ENCODE measurements at places on chromosomes 1 and 21.

DNA sequence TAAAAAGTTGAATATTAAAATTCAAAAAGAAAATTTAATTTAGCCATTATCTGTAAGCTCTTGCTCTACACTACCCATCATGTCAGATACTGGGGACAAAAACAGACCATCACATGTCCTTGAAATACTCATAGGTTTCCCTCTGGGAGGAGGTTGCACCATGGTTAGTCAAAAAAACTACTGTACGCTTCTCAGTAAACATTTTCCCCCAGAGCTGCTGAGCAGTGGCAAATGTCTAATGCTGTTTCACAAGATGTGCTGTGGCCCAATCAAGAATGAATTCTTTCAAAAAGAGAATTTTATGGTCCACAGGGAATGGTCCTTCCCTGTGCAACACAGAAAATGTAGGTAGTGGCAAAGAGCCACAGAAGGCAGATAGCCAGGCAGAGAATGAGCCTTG is 6.1 kb downstream of the SLC25A24 start:
- no peak for DNase-seq

- DNase-seq, result no peak
Observed at GRCh38 chr21:15247613-15248012, 182.8 kb upstream of the NRIP1 start.

DNA sequence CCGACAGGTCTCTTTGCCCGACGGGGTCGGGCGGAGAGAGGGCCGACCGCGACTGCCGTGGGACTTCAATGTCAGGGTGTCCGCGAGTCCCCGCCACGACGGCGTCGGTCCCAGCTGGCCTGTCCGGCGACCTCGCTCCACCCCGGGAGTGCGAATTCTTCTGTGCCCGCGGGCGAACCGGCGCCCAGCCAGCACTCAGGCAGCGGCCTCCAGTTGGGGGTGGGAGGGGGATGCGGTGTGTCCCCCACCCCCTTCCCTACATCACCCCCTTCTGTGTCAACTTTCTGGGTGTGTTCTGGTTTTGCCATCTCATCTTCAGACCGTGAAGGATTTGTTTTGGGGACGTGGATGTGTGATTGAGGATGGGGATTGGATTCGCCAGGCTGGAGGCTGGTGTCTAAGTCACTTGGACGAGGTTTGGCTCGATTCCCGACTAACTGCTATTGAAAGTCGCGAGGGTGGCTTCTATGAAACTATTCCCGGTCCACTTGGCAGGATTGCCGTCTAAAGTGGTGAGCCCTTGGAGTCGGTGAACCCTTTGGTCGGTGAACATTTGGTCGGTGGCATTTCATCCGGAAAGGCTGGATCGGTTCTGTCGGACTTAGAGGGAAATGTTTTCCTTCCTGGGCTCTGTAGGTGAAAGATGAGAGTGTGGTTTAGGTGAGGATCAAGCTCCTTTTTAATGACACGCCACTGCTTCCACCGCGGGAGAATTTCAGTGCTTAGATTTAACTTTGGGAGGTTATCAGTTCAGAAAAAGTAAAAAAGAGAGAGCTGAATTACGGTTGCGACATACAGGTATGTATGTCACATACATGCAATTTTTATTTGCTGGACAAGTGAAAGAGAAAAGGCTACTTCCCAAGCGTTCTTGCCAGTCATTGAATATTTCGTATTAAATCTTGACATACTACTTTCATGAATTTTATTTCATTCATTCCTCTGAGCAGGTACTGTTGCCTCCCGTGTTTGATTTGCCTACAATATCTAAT is 771 bp downstream of the ABCD3 start:
- DNase-seq, result peak; percentile 13

DNA sequence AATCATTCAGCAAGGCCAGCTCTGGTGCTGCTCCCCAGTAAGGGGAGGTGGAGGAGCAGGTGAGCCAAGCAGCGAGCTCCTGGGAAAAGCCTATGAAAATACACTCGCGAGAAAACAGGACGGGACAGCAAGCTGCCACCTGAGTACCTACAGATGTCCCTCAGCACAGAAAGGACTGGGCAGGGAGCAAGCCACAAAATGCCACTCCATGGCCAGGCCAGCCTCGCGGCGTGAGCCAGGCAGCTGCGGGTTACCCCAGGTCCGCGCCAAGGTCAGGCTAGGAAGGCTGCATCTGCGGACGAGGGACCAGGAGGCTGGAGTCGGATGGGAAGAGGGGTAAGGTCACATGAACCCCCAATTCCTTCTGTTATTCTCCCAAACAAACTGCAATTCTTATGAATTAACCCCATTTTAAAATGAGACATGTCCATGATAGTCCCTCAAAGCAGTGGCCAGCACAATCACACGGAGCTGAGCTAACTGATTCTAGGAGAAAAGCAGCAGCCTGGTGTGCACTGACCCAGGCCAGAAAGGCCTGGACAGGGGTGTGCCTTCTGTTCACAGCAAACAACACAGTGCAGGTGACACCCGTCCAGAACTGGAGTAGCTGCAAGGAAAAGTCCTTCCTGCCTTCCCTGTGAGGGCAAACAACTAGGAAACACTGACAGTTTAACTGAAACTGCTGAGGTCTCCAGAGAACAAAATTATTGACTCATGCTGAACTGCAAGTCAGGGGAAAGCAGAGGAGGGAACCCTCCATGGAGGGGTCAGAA is 26.5 kb downstream of the PARP1 start:
- DNase-seq, result no peak

DNA sequence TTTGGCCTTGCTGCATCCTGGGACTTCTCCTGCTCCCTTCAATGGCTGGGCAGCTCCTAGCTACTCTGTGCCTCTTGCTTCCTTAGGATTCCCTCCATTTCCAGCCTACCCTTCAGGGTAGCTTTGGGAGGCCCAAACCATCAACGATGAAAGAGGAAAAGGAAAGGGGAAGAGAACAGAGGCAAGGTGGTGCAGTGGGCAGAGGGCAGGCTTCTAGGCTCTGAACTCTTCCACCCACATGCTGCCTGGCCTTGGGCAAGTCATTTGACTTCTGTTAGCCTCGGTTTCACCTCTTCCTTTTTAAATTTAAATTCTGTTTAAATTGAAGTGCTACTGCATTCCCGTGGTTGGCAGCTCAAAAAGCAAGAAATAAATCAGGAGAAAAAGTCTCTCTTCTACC is 5.7 kb upstream of the PPM1J start:
- DNase-seq, result no peak

DNA sequence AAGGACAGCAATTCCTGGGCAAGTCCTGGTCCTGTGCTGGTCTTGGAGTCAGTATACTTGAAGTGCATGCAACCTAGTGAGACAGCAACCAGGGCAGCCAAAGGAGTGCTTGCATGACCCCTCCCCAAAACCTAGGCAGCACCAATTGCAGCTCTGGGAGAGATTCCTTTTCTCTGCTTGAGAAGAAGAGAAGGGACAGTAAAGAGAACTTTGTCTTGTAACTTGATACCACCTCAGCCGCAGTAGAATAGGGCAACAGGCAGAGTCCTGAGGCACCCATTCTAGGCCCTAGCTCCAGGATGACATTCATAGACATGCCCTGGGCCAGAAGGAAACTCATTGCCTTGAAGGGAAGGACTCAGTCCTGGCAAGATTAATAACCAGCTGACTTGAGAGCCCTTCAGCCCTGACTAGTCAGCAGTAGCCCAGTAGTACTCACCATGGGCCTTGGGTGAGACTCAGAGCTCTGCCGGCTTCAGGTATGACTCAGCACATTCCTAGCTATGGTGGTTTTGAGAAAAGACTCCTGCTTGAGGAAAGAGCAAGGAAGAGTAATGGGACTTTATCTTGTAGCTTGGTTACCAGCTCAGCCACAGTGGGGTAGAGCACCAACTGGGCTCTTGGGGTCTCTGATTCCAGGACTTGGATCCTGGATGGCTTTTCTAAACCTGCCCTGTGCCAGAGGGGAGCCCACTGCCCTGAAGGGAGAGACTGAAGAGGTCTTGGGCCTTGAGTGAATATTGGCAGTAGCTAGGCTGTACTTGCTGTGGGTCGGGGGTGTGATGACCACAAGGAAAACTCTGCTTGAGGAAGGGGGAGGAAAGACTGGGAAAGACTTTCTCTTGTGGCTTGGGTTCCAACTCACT is 51.7 kb upstream of the ACADM start:
- no peak for DNase-seq

GRCh38 chr1:109578947-109579443 is 30.6 kb downstream of the GNAI3 start:
- DNase-seq, result no peak

DNA sequence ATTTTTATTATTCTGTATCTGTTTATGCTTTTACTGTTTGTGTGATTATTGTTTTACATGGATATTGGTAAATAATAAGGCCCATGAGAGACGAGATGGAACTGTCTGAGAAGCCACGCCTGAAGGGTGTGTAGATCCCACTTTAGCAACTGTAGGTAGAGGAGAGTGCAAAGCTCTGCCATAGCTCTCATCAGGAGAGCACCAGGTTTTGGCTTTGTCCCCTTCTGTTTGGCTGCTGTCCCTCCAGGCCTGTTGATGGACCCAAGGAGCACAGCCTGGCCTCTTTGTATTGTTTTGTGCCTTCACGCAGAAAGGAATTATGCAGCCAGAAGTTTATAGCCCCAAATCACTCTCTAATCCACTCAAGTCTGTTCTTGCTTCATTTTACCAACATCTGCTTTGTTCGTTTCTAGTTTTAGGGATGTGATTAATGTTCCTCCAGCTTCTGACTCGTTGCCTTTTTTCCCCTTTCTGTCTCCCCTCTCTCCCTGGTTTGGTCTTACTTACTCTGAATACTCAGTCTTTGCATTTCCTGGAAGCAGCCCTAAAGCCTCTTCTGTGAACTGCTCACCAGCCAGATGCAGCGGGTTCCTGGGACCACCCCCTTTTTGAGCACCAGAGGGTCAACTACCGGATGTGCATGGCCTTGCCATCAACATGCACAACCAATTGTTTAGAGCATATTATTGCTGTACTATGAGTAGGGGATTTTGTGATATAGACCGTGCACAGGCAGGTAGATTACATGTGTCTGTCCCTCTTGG is 127.3 kb downstream of the HHAT start:
- no peak for DNase-seq

DNA sequence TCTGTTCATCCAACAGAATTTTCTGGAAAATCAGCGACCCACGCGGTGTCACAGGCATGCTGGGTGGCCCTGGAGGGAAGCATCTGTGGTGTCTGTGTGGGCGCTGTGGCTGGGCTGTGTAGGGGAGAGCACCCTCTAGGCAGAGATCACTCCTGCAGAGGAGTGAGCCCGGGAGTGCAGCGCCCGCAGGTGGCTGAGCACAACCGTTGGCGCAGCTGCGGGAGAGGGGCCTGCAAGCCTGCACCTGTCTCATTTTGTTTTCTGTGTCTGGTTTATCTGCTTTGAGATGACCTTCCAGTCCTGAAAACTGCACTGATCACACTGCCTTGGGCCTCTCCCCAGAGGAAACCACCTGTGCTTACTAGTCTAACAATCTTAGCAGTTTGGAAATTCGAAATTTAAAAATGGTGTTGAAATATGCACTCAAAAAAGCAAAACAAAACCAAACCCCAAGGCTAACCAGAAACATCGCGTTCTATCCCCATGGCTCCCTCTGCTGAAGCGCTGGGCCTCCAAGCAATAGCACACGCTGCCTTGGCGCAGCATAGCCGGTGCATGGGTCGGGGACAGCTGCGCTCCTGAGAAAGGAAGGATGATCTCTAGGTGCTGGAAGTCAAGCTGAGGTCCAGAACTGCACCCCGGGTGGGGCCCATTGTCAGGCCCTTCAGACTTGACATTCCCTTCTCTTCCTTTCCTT is 4.8 kb downstream of the FAM3B start:
- DNase-seq, result no peak

- DNase-seq, result no peak
Observed at GRCh38 chr1:2887941-2888855, 86.7 kb upstream of the TTC34 start.

DNA sequence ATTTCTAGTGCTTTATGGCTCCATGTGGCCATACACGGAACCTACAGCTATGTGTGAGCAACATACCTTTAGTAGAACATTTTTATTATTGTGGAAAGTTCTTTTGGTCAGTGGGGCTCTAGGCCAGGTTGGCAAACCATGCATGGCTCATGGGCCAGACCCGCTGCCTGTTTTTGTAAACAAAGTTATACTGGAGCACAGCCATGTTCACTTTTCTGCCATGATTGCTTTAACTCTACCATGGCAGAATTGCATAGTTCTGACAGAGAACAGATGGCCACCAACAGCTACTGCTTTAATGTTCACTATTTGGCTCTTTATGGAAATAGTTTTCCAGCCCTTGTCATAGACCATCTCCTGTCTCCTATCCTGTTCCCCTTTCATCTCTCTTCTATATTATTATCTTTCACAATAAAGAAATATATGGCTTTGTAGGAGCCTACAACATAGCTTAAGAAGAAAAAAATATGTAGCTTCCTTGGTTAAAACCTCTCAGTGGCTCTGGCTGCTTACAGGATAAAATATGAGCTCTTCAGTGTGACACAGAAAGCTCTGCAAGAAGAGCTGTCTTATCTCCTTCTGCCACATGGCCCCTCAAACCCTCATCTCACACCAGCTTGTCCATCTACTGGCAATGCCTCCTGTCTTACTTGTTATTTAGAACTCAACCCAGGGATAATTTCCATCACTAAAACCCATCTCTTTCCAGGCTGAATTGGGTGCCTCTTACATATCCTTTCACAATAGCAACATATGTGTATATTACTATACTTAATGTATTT is 54.6 kb upstream of the RWDD3 start:
- DNase-seq, result no peak

DNA sequence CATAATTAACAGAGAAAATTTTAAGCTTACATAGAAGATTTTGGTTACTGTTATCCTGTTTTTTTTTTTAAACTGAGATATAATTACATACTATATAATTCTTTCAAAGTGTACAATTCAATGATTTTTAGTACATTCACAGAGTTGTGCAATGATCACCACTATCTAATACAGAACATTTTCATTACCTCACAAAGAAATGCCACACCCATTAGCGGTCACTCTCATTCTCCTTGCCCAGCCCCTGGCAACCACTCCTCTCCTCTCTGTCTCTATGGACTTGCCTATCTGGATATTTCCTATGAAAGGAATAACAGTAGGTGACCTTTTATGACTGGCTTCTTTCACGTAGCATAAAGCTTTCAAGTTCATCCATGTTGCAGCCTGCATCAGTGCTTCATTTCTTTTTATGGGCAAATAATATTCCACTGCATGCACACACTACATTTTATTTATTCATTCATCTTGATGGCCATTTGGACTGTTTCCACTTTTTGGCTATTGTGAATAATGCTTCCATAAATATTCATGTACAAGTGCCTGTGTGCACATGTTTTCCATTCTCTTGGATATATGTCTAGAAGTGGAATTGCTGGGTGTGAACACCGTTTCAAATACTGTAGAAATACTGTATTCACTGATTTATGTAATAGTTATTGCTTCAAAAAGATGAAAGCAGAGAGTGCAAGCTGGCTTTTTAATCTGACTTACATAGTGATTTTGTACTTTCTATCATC is 26.5 kb downstream of the TAF5L start:
- DNase-seq, result no peak

- DNase-seq, result no peak
Observed at GRCh38 chr1:39104158-39105060, 78.3 kb downstream of the NDUFS5 start.

All from stimulated activated CD4-positive, alpha-beta T cell treated with anti-CD3 and anti-CD28 coated beads, Interleukin-4, amount 100 ng/mL, for 48 hours (primary cell).